AG09309 (cell line): ENCODE measurements at places on chromosomes 1 and 21.

- no peak for DNase-seq
These were observed 11.9 kb downstream of the PRRX1 start for GRCh38 chr1:170675865-170676264.

DNA sequence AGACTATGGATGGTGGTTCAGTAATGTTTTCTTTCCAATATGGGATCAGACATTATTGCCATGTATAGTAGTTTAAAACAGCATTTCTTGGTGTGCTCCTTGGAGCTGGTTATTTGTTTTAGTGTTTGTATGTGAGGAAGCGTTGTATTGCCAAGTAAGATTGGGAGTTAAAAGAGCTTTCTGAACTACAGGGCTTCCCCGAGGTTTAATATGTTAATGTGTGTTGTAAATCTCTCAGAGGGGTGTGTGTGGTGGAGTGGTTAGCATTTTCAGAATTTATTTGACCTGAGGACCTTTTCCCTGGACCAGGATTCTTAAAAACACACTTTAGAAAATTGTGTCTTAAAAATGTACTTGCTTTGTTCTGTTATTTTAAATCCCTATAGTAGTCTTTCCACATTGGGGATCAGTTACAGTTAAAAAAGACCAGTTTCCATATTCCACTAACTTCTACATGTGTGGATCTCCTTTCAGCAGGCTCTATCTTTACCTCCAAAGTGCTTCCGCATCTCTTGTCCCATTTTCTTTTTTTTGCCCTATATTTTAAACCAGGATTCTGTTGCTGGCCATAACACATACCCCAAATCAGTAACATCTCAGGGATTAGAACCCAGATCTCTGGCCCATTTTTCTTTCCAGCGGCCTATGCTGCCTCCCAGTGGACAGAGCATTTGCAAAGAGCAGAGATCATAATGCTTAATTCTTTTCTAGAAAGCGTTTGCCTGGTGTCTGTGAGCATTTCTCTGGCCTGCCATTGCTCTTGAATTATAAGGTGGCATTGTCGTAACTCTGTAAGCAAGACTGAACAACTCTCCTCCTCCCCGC is 58.6 kb downstream of the PBX1 start:
- no peak for DNase-seq

GRCh38 chr21:31176080-31176551 is 137.8 kb upstream of the KRTAP19-8 start:
- DNase-seq, result no peak

- DNase-seq, result peak; percentile 63
These were observed 5.1 kb downstream of the DNAJB4 start for GRCh38 chr1:78009836-78010235.
